Midbrain (tissue), 1 donor: ENCODE measurements at places on chromosomes 5 and 9.
A peak's percentile ranks its signal among the peaks of the same experiment; 100 is the strongest.

- peak; percentile 73 for DNase-seq
Measured at GRCh38 chr5:31855134-31856040, 216.5 kb downstream of the PDZD2 start.

DNA sequence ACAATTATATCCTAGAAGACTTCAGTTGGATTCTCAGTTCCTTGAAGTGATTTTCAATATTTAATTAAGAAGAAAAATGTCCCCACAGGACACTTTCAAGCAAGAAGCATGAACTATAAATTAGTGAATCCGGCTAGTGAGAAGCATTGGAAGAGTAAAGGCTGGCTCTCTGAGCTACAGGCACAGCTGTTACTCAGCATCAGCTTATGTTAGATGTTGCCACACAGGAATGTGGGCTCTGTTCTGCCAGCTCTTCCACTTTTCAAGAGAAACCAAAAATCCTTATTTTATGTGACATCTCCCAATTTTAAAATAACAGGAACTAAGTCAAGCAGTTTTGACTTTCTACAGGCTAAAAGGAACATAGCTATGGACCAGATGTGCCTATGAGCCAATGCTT is 14.9 kb downstream of the ZNF474 start:
- DNase-seq: no peak

DNA sequence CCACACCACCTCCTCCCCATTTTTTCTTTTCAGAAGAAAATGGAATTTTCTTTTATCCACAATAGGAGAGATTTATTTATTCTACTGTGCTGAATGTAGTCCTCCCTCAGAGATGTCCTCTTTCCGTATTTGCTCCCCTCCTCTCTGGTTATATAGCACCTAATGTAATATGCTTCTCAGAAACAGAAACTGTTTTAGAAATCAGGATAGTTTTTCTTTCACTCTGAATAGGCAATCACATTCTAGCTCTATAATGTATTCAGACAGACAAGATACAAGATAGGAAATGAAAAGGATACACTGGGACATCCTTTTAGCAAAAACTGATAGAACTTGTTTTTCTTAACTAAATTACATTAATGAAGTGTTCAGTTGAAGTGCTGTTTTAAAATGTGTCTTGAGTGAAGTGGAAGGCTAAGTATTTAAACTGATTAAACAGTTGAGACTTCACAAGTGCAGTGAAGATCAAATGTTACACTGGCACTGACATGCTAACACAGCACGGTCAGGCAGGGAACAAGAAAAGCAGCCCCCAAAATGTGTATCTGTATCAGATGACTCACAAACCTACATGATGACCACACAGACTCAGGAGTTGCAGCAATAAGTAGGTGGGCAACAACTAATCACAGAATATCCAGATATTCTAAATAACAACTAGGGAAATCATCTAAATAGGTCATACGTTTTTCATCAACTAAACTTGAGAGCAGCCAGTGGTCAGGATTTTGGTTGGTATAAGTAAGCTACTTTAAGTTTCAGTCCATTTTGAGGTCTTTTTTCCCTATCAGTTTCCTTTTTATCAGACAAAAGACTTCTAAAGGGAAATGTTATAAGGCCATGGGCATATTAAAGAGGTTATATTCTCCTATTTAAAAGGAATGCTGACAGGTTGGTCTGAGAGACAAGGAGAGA is 260.4 kb downstream of the MLLT3 start:
- no peak for DNase-seq

DNA sequence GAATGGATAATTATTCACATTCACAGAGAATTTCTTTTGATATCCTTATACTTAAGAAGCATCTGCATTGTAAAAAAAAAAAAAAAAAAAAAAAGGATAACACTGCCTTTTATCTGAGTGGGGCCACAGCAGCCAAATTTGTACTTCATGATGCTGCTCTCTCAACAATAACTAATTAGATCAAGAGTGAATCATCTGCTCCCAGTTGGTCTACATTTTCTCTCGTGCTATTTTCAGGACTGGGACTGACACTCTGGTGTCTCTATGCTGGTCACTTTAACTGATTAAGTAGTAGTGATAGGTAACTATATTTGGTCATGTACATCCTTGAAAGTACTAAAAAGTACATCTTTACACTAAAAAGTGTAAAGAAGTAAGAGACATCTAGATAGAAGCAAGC is 90.1 kb downstream of the RFX3 start:
- DNase-seq: no peak

GRCh38 chr9:35731415-35732184 is 395 bp downstream of the TLN1 start:
- DNase-seq: no peak
